NCI-H1930 (cell line): ENCODE measurements at places on chromosomes 1 and 21.

DNA sequence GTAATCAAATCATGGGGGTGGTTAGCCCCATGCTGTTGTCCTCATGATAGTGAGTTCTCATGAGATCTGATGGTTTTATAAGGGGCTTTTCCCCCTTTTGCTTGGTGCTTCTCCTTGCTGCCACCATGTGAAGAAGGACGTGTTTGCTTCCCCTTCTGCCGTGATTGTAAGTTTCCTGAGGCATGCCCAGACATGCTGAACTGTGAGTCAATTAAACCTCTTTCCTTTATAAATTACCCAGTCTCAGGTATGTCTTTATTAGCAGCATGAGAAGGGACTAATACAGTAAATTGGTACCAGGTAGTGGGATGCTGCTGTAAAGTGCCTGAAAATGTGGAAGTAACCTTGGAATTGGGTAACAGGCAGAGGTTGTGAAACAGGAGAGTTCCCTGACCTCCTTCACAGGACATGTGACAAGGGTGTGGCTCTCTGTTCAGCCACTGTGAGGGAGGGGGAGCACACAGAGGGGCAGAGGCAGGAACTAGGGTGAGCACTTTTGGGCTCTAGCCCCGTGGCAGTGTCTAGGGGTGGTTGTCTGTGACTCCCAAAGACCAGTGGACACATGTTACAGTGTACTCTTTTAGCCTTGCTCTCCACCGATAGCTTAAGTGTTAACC lies 105.3 kb downstream of the BACH1 start:
- no peak for DNase-seq

- no peak for DNase-seq
Observed at GRCh38 chr1:216881695-216882094, 158.5 kb upstream of the ESRRG start.

DNA sequence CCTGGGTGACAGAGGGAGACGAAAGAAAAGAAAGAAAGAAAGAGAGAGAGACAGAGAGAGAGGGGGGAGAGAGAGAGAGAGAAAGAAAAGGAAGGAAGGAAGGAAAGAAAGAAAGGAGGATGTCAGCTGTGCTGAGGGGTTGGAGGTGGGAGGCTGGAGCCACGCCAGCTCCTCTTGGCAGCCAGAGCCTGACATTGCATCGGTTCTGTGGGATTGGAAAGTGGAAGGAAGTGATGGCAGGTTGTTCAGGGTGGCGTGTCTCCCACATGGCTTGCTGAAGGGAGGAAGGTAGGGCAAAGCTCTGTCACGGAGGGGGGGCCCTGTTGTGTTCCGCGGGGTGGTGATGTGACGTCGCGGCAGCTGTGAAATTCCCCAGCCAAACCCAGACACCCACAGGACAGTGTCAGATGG lies 30.7 kb downstream of the EIF2D start:
- DNase-seq = no peak

DNA sequence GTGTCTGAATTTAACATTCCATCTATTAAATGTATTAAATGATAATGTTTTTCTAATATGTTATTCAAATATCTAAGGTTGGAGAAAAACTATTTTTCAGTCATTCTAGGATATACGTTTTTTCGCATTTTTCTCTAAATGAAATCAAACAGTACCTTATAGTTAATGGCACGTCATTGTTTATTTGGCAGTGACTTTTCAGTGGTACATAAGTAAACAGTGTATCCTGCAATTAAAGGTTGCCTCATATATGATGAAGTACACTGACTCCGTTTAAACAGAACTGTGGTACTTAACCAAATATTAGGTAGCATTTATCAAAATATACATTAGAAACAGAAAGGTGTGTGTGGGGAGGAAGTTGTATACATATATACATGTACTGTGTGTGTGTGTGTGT lies 79.2 kb downstream of the EPS15 start:
- no peak for DNase-seq

- no peak for DNase-seq
Observed at GRCh38 chr1:178938101-178938958, 67.5 kb upstream of the ANGPTL1 start.

- no peak for DNase-seq
Observed at GRCh38 chr21:38878379-38879179, 72.8 kb downstream of the ETS2 start.

GRCh38 chr1:212646588-212646987 lies 38.0 kb downstream of the ATF3 start:
- DNase-seq = no peak

- DNase-seq = no peak
Observed at GRCh38 chr1:27521336-27521831, 31.4 kb upstream of the WASF2 start.

GRCh38 chr1:181784039-181784683 lies 277.4 kb downstream of the ZNF648 start:
- DNase-seq = no peak

DNA sequence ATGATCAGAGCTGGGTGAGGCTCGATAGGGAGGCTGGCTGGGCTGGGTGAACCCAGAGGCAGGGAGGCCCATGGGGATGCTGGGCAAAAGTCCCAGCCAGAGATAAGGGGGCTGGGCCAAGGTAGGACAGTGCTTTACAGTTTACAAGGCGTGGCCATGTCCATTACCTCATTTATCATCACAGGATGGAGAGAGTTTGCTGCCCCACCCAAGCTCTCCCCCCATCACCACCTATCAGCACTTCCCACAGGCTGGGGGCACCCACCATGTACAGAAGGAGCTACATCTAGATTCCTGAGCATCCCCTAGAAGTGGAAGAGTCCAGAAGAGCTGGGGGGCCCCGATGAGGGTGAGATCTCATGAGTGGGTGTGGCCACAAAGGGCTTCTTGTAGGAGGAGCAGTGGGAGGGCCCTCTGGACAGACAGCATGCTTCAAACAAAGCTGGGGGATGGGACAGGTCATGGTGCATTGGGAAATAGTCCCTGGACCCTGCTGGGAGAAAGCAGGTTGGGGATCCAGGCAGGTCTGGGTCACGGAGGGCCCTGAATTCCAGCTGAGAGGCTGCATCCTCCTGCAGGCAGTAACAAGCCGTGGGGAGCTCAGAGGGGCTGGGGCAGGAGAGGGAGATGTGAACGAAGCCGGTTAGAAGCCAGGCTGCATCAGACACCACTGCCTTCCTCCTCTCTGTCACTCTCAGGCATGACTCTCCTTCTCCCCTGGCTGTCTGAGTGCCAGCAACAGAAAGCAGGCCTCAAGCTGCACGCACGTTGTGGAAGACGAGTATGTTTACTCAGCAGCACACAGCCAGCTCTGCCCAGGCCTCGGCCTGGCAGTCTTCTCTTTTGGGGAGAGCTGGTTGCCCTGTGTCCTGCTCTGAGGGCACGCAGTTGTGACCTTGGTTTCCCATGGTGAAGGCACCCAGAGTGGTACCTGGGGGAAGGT lies 202.3 kb downstream of the HIVEP3 start:
- no peak for DNase-seq

DNA sequence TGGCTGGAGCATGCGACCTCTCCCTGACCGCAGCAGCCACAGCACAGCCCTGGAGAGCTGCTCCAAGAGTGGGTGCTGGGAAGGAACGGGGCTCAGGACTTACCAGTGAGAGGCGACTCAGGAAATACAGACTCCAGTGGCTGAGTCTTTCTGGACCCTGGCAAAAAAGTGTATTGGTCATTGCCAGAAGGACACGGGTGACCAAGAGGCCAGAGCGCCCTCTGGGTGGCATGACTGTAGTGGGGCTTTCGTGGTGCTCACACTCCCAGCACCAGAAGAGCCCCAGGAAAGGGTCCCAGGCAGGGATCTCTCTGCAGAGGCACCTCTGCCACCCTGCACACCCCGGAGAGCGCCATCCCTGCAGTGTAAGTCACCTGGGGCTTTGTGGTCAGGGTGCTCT lies 8.9 kb upstream of the PRDM16 start:
- no peak for DNase-seq

- DNase-seq = peak; percentile 34
Observed at GRCh38 chr1:184075055-184076029, 23.8 kb downstream of the TSEN15 start.

GRCh38 chr1:113456967-113457366 lies 66.7 kb downstream of the MAGI3 start:
- DNase-seq = no peak

DNA sequence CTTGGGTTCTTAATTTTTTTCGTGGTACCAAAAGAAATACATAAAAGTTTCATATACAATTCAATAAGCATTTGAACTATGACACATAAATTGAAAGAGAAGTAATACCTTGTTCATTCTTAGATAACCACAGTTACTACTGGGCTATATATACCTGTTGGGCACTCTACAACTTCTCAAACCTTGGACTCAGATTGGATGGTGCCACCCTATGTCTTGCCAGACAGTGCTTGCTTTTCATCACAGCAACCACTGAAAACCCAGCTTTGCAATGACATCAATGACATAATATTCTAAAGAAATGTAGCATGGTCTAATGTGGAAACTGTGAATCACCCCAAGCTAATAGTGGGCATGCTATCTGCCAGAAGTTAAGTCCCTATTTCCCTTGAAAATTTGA lies 62.8 kb upstream of the DPH5 start:
- no peak for DNase-seq

DNA sequence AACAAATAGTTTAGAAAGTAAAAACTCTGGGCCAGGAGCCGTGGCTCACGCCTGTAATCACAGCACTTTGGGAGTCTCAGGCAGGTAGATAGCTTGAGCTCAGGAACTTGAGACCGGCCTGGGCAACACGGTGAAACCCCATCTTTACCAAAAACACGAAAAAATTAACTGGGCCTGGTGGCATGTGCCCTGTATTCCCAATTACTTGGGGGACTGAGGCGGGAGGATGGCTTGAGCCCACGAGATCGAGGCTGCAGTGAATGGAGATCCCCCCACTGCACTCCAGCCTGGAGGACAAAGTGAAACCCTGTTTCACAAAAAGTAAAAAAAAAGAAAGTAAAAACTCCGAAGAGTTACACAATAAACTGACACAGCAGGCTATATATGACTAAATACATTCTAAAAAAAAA lies 10.6 kb downstream of the CEP170 start:
- DNase-seq = no peak

DNA sequence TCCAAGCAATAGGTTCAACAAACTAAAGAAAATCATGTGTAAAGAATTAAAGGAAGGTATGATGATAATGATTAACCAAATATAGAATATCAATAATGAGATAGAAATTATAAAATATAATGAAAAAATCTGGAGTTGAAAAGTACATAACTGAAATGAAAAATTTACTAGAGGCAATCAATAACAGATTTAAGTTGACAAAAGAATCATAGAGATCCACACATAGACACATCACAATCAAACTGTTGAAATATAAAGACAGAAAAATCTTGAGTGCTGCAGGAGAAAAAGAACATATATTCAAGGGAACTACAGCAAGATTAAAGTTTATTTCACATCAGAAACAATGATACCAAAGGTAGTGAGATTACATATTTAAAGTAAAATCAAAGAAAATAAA lies 63.7 kb downstream of the RNASEL start:
- no peak for DNase-seq

DNA sequence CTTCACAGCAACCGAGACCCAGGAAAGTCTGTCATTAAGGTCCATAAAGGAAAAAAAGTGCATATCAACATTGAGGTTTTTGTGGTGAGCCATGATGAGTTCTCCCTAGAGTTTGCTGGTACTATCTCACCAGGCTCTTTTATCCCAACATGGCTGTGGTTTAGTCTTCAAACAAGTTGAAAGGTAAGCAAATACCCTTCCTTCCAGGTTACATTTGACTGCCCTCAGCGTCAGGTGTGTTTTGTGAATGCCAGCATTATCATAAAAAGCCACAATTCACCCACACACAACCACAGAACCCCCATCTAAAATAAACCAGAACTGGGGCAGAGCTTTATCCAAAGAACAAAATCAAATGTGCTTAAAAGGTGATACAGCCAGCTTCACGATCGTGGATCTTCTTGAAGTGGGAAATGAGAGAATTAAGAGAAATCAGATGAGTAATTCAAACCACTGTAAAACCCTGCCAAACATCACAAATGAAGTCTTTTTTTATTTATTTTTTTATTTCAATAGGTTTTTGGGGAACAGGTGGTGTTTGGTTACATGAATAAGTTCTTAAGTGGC lies 64.7 kb downstream of the SETD4 start:
- DNase-seq = no peak

DNA sequence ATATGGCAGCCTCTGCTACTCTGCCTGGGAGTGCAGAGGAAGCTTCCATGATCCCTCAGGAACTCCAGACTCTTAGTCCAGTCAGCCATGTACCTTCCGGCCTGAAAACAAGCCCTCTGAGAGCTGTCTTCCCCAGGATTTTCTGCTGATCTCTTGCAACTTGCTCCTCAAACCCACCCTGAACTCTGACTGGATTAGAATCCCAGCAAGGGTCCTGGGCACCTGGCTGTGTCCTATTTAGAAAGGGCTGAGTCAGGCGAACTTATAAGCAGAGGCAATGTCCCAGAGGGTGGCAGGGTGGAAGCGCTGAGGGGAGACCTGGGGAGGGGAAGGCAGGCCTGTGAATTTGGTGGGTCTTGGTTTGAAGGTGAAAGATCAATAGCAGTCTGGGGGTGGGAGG lies 184.5 kb upstream of the EDN2 start:
- DNase-seq = no peak

GRCh38 chr1:204424621-204425020 lies 13.0 kb upstream of the PPP1R15B start:
- no peak for DNase-seq

DNA sequence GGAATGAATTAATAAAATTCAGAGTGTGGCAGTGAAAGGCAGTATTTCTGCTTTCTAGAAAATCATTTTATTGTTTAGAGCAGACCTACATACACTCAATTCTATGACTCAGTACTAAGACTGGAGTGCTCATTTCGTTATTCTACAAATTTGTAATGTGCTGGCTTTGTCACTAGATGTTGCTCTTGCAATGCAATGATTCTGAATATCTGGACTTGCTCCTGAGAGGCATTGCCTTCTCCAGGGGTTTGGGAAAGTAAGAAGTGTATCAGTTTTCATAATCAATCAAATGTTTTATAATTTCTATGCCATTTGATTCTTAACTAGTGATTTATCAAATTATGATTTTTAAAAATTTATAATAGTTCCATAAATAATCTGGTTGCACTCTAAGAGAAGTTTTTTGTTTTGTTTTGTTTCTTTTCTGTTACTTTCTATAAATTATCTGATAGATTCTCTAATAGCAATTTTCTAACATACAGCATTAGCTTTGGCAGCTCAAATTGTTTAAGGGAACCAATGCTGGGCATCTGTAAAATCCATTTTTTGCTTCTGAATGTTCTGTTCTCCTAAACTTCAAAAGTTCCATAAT lies 280.5 kb upstream of the SGIP1 start:
- DNase-seq = no peak

DNA sequence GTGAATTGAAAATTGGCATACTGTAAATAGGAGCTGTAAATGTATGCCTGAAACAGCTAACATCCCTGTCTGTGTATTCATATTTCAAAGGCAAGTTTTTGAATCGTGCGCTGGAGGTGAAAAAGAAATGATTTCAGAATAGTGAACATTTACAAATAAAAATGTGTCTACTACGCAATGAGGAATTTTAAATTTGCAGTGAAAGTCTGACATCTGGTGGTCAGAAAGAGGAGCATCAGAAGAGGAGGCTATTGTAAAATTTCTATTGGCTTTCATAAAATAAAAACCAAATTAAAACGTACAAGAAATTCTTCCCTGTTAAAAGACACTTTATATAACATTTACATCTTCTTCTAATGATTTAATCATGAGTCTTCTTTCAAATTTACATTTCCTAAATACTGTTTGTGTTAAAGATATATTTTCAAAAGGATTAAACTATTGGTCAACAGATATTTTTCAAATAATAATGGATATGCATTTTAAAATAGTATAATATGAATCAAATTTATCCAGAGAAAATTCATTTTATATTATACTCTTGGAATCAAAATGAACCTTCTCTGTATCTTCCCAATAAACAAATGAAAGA lies 113.7 kb upstream of the RRP15 start:
- DNase-seq = peak; percentile 52
